ENCODE measurements at places on chromosomes 4 and X.

DNA sequence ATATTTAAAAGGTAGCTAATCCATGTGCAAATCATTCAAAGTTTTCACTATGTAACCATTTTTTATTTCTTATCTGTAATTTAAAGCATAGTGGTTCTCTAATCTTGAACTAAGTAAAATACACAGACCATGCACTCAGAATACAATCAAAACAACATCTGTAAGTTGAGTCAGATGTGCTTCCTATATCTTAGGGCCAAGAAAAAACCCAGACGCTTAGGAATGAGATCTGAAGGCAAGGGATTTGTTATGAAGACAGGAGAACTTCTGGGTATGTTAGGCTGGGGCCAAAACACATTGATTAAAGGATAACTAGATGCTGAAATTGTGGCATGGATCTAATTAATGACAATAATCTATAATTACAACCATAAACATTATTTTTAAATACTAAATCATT, 120.3 kb downstream of the PDE5A start:
- DNase-seq = no peak

- DNase-seq = no peak
These were observed 70.2 kb upstream of the PLS3 start for GRCh38 chrX:115490814-115491213.

DNA sequence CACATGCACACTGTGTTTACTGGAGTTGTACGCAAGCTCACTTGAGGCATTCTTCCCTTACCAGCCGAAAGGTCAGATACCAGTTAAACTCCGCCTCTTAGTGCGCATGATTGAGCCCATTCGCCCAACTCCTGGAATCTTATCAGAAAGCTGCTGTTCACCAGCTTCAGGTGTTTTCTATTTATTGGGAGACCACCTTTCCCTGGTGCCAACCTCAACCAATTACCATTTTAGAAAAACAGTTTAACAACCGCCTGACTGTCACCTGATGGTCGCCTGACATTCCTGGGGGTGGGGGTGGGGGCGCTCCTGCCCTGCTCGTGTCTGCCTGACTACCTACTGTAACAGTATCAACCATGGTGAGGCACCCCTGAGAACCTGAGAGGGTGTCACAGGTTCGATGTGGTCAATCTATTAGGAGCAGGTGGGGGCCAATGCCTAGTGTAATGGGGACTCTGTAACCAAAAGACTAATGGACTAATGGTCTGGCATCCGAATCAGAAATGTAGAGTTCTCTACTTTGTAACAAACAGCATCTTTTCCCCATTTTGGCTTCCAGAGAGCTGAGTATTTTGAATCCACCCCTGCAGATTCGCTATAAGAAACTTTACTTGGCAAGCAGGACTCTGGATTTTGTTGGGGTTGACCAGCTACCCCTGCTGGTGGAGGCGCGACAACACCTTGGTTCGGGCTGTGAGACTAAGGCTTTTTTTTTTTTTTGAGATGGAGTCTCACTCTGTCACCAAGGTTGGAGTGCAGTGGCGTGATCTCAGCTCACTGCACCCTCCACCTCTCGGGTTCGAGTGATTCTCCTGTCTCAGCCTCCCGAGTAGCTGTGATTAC, 58.2 kb upstream of the ZNF157 start:
- DNase-seq = no peak

- no peak for DNase-seq
These were observed 45.0 kb upstream of the TNIP3 start for GRCh38 chr4:121209171-121209570.

GRCh38 chrX:110215411-110215810, 102.5 kb downstream of the AMMECR1 start:
- no peak for DNase-seq

GRCh38 chr4:123064390-123064789, 142.0 kb upstream of the NUDT6 start:
- no peak for DNase-seq

All from stimulated activated CD4-positive, alpha-beta T cell treated with anti-CD3 and anti-CD28 coated beads, TNF-alpha, amount 100 ng/mL, for 4 hours (primary cell).